ENCODE measurements at places on chromosomes 16 and 17. TPM values are rescaled to one million over a fixed set of nuclear protein-coding genes. Genes with fewer than 3 reads are reported as not detected.

HOXB8 gene
- total RNA-seq, result 7.5 TPM

MT2A gene
- 139 TPM for total RNA-seq

EFCAB5 gene
- total RNA-seq, result 0.08 TPM

CPHXL2 gene
- not detected for total RNA-seq

DYNLL2 gene
- total RNA-seq, result 18.3 TPM

PRSS53 gene
- 2.1 TPM for total RNA-seq

SKAP1 gene
- total RNA-seq, result 3.6 TPM

WFDC1 gene
- 0.29 TPM for total RNA-seq

MED31 gene
- 13.5 TPM for total RNA-seq

CSH2 gene
- not detected for total RNA-seq

DNA sequence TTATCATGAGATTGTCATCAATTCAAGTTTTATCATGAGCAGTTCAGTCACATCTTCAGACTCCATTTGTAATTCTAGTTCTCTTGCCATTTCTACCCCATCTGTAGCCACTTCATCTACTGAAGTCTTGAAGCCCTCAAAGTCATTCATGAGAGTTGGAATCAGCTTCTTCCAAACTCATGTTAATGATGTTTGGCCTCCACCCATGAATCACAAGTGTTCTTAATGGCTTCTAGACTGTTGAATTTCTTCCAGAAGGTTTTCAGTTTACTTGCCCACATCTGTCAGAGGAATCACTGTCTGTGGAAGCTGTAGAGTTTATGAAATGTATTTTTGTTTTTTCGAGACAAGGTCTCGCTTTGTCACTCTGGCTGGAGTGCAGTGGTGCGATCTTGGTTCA, 16.0 kb downstream of the NSRP1 start:
- no peak for DNase-seq

GRCh38 chr16:728131-728889, 1.4 kb downstream of the HAGHL start:
- DNase-seq, result no peak

DNA sequence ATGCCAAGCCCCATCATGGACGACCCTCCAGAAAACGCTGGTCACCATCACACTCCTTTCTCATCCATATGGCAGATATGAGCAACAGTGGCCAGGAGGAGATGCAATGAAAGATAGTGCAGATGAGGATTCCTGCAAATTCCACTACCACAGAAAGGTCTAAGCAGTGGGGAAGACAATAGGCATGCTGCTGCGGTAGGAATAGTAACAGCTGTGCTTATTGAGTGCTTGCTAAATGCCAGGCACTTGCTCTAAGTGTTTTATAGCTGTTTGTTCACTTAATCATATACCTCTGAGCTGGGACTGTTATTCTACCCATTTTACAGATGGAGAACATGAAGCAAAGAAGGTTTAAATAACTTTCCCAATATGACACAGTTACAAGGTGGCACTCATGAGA, 46.6 kb upstream of the AKAP1 start:
- DNase-seq, result no peak

GRCh38 chr17:3973495-3974137, 9.4 kb upstream of the ATP2A3 start:
- no peak for DNase-seq

- no peak for DNase-seq
These were observed 10.8 kb downstream of the ZC3H18 start for GRCh38 chr16:88581033-88581432.

- DNase-seq, result no peak
These were observed 47.9 kb upstream of the TAC4 start for GRCh38 chr17:49895812-49896211.

- DNase-seq, result no peak
These were observed 1.8 kb upstream of the NECAB2 start for GRCh38 chr16:83966153-83966696.

DNA sequence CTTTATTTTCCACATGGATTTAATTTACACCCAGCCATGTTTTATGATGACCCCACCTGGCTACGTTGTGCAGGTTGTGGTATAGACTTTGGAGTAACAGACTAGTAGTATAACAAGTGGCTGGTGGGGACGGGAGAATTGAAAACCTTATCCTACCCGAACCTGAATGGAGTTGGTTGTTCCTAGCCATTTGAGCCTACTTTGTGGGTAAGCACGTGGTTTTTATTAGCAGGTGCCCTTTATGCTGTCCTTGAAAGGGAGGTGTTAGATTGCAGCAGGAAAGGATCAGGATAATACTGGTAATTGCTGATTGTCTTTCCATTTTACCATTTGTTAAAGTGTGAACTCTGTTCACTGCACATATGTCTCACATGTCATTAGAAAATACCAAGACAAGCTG, 31.9 kb upstream of the PHAF1 start:
- no peak for DNase-seq

GRCh38 chr16:4618645-4619418, 4.1 kb upstream of the UBALD1 start:
- DNase-seq, result no peak

- no peak for DNase-seq
These were observed 316.9 kb downstream of the HAPSTR1 start for GRCh38 chr16:9408297-9408878.

GRCh38 chr17:82238472-82239201, 9.8 kb downstream of the SLC16A3 start:
- no peak for DNase-seq

DNA sequence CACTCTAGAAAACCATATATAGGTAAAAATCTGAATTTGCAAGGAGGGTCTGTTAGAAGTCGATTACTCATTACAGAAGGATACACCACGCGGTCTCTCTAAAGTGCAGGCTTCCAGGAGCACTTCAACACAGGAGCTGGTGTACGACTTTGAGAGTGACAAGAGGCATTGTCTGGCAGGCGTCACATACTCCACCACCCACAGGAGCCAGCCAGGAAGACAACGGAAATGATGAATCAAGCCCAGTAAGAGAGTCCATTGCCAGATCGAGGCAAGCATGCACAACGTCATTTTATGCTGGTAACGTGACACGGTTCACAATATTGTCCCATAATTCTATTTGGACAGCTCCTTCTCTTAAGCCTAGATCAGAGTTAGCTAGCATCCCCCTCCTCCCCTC, 15.0 kb upstream of the CACNG4 start:
- no peak for DNase-seq

GRCh38 chr16:22789281-22789945, 24.5 kb upstream of the HS3ST2 start:
- no peak for DNase-seq

DNA sequence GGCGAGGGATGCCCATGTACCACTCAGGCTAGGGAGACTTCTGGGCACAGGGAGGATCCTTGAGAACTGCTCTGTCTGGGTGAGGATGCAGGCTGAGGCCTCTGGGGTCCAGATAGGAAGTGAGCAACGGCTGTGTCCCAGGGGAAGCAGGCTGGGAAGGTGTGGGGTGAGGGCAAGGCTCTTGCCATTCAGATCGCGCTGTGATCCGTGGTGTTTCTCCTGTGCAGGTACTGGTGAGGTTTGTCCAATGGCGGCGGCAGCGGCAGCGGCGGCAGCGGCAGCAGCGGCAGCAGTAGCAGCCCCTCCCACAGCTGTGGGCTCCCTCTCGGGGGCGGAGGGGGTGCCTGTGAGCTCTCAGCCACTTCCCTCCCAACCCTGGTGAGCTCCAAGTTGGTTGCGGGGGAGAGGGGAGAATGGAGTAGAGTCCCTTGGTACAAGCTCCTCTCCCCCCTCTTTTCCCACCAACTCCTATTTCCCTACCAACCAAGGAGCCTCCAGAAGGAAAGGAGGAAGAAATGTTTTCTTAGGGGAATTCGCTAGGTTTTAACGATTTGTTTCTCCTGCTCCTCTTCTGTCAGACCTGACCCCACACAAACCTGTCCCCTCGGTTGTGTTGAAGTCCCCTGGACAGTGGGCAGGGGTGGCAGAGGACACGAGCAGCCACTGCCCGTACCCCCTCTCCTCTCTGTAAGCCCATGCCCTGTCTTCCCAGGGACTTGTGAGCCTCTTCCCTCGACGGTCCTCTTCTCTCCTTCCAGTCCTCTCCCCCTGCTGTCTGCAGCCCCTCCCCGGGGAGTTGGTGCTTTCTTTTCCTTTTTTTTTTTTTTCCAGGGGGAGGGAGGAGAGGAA, 1.9 kb upstream of the PRRT2 start:
- DNase-seq, result no peak

DNA sequence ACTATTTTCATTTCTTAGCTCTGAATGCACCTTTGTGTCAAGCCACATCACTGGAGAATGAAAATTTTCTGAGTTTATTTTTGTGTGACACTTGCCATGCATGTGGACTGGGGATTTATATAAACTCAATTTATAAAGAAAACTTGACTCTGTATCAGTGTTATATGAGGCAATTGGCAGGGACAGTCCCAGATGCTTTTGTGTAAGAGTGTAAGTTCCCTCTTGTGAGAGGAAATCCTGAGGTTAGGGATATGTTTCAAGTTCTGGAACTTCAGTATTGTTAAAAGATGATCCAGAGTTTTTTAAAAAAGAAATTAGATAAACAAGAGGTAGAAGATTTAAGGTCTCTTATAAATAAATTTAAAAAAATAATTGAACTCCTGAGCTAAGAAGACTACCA, 10.9 kb upstream of the CCL8 start:
- no peak for DNase-seq

DNA sequence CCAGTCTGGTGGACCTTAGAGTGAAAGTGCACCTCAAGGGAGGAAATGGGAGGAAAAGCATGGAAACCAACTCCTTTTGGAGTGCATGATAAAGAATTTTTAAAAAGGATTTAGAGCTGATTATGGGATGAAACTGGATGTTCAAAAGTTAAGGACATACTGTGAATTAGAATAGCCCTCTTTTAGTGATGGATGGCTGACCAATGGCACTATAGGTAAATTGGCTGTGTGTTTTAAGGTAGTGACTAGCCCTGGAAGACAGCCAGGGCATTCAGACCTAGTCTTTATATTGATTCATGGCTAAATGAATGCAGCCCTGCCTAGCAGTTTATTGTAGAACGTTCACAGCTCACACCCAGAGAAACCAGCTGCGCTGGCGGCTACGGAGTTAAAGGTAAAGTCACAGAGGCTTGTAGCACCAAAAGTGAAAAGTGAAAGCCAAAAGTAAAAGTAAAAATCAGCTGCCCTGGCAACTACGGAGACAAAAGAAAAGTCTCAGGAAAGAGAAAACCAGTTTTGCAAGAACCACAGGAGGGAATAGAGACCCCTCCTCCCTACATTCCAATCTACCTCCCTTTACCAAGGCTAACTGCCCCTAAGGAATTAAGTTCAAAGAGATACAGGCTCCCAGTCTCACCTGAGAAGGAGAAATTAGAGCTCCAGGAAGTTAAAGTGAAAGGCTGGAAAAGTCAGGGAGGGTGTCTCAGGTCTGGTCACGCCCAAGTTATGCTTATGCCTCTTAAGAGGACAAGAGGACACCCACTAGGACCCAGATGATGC, 21.8 kb downstream of the ACSM1 start:
- DNase-seq, result peak; percentile 59

GRCh38 chr16:89863741-89864526, 9.5 kb upstream of the TCF25 start:
- no peak for DNase-seq

- DNase-seq, result peak; percentile 19
These were observed 2.9 kb downstream of the KRTAP9-7 start for GRCh38 chr17:41278176-41278955.

GRCh38 chr17:66507103-66507923, 204.9 kb downstream of the PRKCA start:
- no peak for DNase-seq

DNA sequence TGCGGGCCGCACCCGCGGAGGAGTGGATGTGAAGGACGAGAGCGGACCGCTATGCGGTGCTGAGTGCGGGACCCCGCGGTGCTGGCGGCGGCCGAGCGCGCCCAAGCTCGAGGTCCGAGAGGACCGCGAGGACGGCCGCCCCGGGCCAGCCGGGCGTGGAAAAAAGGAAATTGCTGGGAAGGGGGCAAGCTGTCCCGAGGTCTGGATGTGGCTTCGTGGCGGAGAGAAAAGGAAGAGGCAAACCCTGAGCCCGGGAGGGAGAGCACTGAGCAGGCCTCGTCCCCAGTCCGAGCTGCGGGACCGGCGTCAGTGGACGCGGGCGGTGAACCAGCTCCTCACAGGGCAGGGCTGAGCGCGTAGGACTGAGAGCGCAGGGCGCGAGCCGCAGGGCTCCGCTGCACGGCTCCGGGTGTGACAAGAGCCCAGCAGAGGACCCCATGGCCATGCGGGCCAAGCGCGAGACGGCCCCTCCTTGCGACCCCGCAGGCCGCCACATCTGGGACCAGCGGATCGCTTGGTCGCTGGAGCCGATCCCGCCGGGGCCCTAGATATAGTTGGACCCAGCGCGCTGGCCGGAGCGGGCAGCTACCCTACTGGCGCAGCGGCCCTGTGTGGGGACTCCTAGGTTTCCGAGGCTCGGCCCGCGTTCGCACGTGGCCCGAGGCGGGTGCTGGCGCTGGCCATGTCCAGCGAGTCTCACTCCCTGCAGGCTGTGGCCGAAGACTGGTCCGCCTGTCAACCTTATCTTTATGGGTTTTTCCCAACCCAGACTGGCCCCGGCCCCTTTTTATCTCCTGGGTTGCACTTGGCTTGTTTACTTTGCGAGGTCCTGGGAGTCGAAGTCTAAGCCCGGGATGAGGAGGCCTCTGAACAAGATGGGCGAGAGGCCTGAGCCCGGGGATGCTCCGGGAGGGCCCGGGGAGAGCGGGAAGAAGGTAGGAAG, 2.4 kb downstream of the TBX4 start:
- no peak for DNase-seq

- no peak for DNase-seq
These were observed 36.3 kb downstream of the ZDHHC7 start for GRCh38 chr16:84975066-84975465.

GRCh38 chr16:81553814-81554675, 109.4 kb downstream of the CMIP start:
- DNase-seq, result no peak

DNA sequence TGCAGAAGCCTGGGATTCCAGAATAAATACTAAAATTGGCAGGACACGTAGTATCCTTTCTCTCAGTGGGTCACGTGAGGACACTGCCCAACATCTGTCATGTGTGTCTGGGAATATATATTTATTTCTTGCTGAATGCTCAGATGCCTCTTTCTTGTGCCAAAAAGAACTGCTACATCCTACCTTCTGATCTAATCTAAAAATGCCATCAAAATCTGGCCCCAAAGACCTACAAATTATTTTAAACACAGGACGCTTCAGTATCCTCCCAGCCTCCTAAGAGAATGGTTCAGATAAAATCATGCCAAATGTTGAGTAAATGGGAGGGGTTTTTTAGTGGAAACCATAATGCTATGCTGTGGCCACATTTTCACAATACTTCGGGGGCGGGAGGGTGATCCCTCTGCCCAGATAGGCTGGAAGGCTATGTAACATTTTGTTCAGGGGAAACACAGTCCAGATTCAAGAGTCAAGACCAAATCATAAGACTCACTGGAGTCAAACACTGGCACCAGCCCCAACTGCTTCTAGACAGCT, 22.9 kb upstream of the CORO6 start:
- DNase-seq, result no peak

DNA sequence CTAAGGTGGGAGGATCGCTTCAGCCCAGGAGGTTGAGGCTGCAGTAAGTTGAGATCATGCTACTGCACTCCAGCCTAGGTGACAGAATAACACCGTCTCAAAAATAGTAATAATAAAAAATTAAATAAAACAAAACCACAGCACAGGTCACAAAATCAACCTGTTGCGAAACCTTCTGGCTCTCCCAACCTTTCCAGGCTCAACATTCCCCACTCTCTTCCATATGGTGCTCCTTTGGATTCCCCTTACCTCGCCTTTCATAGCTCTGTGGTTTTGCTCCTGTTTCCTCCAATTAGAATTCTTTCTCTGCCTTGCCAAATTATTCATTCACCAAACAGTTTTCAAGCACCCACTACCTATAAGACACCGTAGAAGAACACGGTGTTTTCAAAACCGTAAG, 4.7 kb downstream of the ZDHHC7 start:
- no peak for DNase-seq

- DNase-seq, result no peak
These were observed 17.2 kb upstream of the NSMCE1 start for GRCh38 chr16:27285676-27286196.
